SHP77 treated with DMSO at 0.1 percent for 48 hours (cell line): ENCODE measurements at places on chromosomes 2 and 18.

GRCh38 chr2:212073360-212073759, 465.2 kb downstream of the ERBB4 start:
- no peak for DNase-seq

- DNase-seq, result no peak
Observed at GRCh38 chr2:208320686-208321085, 54.6 kb downstream of the PIKFYVE start.

- peak; percentile 67 for DNase-seq
Observed at GRCh38 chr2:65292461-65293011, 64.9 kb downstream of the ACTR2 start.

GRCh38 chr18:12838178-12838634, 45.8 kb downstream of the PTPN2 start:
- no peak for DNase-seq

DNA sequence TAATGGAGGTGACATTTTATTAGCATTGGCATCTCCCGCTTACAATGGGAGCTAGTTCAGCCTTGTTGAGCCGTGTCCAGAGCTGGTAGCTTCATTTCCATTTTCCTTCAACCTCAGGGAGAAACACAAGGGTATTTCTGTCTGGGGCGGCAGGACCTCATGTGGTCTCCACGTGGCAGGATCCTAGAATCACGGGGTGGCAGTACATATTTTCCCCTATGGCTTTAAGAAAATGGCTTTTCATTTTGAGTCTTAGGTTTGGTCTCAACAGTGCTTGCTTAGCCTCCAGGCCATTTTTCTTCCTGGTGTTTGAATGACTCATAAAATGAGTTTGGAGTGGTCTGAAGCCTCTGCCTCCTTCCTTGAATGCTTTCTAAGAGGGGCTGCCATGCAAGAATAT, 20.3 kb downstream of the CABLES1 start:
- DNase-seq, result no peak

GRCh38 chr2:19178175-19178574, 180.2 kb downstream of the OSR1 start:
- no peak for DNase-seq

DNA sequence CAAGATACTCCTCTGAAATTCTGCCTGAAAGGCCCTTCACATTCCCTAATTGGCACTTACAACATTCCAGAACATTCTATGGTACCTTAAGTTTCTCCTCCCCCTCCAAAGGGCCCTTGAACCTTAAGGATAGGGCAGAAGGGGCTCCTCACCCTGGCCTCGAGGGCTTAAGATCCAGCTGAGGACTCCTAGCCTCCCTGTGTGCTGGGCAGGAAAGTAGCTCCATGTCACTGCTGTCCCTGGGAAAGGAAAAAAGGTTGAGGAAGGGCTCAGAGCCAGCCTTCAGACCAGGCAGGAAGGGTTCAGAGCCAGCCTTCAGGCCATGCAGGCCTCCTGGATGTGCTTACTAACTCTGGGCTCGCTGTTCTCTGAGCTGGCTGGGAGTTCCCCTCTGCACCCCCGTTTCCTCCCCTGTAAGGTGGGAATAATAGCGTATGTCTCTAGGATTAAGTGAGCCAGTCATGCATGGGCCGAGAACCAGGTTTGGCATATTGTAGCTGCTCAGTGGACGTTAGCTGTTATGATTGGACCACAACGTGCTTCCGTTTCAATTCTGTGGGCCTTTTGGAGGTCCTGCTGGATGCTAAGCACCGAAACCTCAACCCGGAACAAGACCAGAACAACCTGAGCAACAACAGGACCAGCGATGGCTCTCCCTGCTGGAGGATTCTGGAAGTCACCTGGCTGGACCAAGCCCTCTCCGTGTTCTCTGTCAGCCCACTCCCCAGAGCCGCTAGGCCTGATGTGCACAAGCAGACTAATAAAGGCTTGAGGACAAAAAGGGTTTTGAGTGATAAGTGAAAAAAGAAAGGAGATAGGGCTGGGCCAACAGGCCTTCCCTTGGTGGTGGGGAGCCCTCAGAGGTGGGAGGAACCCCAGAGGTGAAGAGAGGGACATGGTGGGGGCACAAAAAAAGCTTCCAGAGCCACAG, 1.0 kb upstream of the B3GNT7 start:
- DNase-seq, result no peak

- no peak for DNase-seq
Observed at GRCh38 chr2:30393510-30393909, 53.5 kb upstream of the LCLAT1 start.

DNA sequence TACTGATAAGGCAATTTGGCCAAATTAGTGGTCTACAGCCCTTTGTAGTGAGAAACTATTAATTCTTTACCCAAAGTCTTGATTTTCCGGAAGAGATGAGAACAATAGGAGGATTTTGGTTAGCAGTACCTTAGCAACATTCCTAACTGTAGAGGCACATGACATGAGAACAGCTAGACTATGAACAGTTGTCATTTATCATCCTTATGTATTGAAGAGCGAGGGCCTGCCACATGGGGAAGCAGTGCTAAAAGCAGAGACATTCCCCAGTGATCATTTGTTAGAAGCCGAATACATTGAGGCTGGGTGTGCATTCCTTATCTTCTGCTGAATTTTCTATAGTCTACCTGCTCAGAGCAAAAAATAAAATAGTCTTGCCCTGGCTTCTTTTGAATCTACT, 65.2 kb downstream of the RBBP8 start:
- no peak for DNase-seq

GRCh38 chr18:58538604-58539386, 90.1 kb downstream of the ALPK2 start:
- DNase-seq, result no peak

GRCh38 chr2:98518101-98518500, 73.4 kb downstream of the INPP4A start:
- no peak for DNase-seq

DNA sequence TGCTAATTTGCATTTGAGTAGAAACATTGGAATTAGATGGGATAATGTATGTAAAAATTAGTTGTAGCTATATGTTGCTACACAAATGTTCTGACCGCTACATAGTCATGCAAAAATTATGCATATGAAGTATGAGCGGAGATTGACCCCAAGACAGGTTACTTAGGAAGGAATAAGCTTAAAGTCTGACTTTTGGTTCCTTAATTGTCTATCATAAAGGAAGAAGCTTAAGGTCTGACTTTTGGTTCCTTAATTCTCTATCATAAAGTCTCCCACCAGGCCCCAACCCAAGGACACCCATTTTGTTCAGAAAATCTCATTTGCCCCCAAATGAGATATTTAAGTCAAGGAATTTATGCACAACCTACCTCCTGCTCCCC, 106.5 kb downstream of the EVA1A start:
- DNase-seq, result no peak

DNA sequence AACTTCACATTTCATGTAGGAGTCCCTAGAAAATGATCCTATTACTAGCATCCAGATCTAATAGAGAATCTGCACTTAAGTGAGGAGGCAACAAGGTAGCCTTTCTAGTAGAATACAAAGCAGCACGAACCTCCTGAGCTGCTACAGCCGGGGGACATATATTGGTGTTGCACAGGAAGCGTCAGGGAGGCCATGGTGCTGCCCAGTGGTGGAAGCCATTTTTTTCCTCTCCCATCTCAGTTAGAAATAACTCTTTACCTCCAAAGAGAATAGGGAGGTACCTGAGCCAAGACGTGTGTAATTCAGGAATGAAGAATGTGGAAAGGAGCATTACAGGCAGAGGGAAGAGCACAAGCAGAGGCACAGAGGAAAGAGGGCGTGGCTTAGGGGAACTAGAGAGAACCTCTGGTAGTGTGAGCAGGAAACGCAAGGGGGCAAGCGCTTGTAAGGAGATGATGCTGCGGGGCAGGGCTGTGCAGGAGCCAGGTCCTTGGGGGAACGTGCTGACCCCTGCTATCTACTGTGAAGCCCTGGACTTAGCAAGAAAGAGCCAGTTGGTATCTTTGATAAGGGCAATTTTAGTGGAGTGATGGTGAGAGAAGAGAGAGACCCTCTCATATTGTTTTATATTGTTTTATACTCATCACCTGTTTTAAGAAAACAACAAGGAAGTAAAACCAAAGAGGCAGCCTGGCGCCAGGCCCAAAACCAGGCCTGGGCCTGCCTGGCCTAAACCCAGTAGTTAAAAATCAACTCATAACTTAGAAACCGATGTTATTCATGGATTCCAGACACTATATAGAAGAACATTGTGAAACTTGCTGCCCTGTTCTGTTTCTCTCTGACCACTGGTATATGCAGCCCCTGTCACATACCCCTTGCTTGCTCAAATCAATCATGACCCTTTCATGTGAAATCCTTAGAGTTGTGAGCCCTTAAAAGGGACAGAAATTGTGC, 50.0 kb upstream of the TTC39C start:
- DNase-seq, result no peak

DNA sequence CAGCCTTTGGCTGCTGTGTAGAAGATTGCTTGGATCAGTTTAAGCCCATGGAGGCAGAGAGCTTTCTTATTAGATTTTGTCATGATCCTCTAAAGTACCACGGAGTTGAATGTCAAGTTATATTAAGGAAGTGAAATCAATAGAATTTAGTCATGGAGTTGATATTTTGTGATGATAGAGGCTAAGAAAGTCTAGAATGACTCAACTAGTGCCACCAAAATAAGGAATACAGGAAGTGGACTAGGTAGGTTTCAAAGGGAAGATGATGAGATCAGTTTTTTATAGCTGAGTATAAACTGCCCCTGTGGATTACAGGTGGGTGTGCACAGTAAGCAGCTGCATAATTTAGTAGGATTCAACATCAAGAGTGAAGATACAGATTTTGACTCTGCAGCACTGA, 25.2 kb downstream of the FBXO36 start:
- DNase-seq, result no peak

- no peak for DNase-seq
Observed at GRCh38 chr2:86633155-86633651, 9.5 kb upstream of the RNF103 start.

GRCh38 chr2:10544252-10544651, 96.1 kb upstream of the ODC1 start:
- DNase-seq, result no peak

DNA sequence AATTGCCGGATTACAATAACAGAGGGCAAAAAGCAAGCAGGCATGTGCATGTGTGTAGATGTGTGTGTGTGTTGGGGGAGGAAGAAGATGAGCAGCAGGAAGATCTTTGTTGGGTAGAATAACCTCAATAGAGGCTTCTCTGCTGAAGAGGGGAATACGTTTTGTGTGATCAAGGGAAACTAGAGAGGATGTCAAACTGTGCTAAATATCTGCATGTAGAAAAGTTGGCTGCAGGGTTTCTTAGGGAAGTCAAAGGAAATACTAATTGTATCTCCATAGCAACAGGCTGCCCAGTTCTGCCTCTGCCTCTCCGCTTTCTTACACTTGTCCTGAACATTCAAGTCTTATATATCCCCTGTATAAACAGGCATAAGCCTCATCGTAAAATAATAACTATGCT, 190.1 kb upstream of the RND3 start:
- DNase-seq, result no peak

DNA sequence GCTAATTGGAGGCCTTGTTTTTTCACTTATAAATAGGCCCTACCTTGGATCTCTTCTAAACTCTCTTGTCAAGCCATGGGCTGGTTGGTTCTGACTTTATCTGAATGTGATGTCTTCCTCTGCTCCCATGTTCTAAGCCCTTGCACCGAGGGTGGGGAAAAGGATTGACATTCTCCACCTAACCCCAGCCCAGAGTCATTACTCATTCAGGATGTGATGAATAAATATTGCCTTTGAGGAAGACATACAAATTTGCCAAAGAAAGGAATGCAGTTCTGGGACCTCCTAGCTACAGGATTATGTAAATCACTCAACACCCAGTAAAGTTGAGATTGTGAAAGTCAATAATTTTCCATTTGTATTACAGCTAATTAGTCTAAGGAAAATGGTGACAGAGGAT, 142.1 kb upstream of the LYPD6 start:
- no peak for DNase-seq

DNA sequence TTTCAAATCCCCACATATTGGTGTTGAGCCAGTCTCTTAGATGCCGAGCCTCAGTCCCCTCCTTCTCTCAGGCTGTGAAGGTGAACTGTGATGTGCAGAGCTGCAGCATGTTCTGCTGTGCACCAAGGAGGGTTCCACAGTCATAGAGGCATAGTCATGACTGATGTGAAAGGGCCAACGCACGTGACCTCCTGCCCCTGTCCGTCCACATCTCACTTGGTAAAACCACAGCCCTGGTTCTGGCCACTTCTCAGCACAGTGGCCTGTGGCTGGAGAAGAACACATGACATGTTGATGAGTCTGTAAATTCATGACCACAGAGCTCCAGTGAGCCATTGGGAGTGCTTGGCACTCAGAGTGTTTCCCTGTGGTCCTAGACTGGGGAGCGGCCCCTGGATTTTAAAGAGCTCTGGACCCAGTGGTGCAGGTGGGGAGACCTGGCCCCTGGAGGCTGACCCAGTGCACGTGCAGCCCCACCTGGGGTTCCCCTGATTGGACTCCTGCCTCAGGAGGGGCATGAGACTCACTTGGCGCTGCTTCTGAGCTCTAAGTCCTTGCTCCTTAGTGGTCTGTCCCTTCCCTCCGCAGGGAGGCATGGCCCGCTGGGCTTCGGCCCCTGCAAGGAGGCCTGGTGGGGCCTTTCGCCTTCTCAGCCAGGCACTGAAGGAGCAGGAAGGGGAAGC, 25.3 kb downstream of the INPP4A start:
- no peak for DNase-seq

DNA sequence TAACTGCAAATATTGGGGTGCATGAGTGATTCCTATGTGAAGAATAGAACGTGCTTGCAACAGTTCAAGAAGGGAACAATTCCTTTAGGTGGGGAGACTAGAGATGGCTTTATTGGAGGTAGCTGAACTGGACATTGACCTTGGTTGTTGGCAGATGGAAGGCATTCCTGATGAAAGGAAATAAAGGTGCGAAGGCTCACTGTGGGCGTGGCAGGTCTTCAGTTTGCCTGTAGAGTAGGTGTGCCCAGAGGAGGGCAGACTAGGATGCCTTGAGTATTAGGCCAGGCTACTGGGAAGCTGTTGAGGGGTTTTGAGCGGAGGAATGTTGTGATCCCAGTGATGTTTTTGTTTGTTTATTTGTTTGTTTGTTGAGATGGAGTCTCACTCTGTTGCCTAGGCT, 2.8 kb downstream of the SPR start:
- DNase-seq, result no peak

- no peak for DNase-seq
Observed at GRCh38 chr2:23571527-23572282, 186.7 kb downstream of the KLHL29 start.

DNA sequence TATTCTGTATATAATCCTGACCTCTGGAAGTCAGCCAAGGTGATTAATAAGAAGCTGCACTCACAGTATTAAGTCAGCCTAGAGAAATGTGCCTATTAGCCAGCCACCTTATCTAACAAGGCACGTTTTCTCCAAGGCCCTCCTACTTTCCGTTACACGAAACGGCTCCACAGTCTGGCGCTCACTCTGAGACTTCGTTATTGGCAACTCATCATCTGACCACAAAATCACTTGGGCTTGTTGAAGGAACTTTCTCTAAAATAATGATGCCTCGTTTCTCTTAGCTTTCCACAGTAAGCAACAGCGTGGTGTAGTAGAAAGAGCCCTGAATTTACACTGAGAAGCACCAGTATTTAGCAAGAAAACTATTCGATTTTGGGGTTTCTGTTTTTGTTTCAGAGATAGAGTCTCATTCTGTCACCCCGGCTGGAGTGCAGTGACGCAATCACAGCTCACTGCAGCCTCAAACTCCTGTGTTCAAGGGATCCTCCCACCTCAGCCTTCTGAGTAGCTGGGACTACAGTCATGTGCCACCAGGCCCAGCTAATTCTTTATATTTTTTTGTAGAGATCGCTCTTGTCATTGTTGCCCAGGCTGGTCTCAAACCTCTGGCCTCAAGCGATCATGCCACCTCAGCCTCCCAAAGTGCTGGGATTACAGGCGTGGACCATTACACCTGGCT, 53.6 kb upstream of the SLC14A1 start:
- no peak for DNase-seq
